Stimulated activated CD4-positive, alpha-beta T cell treated with anti-CD3 and anti-CD28 coated beads, Interleukin-12 subunit alpha, Interleukin-12 subunit beta, amount 100 ng/mL, for 48 hours (primary cell): ENCODE measurements at places on chromosomes 12 and 14.
A peak's percentile ranks its signal among the peaks of the same experiment; 100 is the strongest.

GRCh38 chr14:96727980-96728717 lies 69.0 kb upstream of the VRK1 start:
- DNase-seq = no peak

DNA sequence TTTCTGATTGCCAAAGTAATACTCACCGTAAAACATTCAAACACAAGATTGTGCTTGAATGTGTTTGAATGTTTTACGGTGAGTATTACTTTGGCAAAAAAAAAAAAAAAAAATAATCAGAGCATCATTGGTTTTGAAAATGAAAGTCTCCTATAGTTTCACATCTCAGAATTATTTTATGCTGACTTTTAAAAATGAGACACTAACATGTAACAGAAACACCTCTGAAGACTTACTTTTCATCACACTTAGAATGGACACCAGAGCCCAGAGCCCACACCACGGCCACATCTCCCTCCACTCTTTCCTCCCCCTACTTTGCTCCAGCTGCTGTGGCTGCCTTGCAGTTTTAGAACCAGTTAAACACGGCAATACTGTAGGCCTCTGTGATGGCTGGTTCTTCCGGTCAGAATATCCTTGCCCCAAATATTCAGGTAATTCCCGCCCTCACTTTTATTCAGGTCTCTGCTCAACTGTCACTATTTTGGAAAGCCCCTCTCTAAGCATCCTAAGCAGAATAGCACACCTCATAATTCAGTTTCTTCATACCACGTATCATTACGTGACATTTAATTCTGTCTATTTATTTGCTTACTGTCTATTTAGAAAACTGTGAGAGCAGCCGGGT lies 138.9 kb upstream of the MAX start:
- no peak for DNase-seq

- no peak for DNase-seq
These were observed 20.0 kb downstream of the CKAP4 start for GRCh38 chr12:106227641-106228319.

GRCh38 chr12:114343585-114344302 lies 62.2 kb downstream of the TBX5 start:
- DNase-seq = no peak

- no peak for DNase-seq
These were observed 47.6 kb upstream of the BDKRB2 start for GRCh38 chr14:96156804-96157760.

DNA sequence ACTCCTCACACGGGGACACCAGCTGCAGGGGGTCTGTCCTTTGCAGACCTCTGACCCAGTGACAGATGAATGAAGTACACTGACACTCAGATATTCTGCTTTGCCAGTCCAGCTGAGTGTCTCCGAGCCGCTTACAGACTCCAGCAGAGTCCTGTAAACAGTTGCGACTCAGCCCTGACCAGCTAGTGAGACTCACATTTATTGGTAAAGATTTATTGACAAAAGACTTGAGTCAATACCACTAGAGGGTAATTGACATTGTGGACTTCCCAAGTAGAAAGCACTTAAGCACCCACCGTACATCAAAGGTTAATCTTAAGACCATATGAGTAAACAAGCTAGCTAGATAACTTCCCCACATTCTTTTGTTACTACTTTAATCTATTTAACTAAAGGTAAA lies 9.8 kb upstream of the FKBP4 start:
- DNase-seq = no peak

- DNase-seq = no peak
These were observed 2.9 kb downstream of the SLC15A4 start for GRCh38 chr12:128820723-128821432.

DNA sequence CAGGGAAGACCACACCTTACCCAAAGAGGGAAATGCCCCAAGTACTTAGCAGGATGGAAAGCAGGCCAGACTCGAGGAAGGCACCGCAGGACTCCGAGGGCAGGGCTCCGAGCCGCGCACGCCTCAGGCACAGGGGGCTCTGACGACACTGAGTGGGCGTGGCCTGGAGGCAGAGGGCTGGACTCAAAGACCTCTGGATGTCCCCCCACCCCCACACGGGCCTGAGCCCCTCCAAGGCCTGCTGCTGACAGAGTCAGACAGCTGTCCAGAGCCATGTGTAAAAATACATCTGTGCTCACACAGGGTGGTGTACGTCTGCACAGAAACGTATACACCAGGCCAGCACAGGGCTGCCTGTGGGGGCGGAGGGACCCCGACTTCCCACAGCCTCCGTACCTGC lies 1.4 kb downstream of the AKT1 start:
- peak; percentile 40 for DNase-seq
